OCI-LY7 (cell line): ENCODE measurements at places on chromosomes 11 and 22. TPM values are rescaled to one million over a fixed set of nuclear protein-coding genes. Genes with fewer than 3 reads are reported as not detected.
A peak's percentile ranks its signal among the peaks of the same experiment; 100 is the strongest.

GRCh38 chr22:46292732-46293131, 3.9 kb upstream of the GTSE1 start:
- DNase-seq = no peak

DNA sequence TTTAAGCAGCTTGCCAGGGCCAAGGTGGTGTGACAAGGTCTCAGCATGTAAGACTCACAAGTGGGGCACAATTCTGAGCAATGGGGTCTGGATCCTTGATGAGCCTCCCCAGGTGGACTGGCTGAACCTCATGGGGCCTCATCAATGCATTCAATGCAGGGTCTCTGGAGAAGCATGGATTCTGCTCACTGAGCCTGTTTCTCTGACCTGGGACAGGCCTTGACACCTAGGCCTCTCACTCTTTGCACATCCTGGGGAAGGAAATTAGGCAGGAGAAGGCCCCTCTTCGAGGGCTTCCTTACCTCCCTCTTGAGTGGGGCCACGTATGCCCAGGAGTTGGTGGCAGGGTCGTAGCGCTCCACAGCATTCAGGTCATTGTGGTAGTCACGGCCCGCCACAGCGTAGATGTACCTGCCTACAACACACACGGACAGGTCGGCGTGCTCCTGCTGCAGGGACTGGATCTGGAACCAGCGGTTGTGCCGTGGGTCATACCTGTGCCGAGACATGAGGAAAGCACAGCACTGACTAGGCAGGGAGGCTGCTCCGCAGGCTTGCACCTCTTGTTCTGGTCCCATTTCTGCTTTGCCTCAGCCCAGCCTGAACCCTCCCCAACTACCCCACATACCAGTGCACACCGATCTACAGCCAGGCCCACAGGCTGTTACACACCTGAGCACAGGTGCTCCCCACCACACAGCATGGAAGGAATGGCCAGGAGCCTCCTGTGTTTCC, 20.0 kb upstream of the SCARF2 start:
- no peak for DNase-seq

Gene TP53I11
- 0.51 TPM in 1 of 2 replicates, not detected in the other for total RNA-seq

- no peak for DNase-seq
These were observed 2.9 kb upstream of the CTSC start for GRCh38 chr11:88340366-88340935.

- no peak for DNase-seq
These were observed 11.5 kb downstream of the RRAS2 start for GRCh38 chr11:14347494-14347893.

DNA sequence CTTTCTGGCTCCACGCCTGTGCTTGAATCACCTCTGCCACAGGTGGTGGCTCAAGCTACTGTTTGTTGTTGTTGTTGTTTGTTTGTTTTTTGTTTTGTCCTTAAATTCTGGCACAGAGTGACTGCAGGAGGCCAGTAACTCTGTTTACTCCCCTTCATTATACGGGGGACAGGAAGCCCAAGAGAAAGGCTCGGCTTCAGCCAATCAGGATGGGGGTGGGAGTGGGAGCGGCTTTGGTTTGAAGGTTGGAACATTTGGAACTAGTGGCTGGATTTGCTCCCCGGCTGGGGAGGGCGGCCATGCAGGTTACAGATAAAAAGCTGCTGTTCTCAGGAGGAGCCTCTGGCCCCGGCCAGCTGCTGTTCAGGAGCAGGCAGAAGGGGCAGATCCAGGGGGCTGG, 19.7 kb upstream of the CABP2 start:
- DNase-seq = no peak

DNA sequence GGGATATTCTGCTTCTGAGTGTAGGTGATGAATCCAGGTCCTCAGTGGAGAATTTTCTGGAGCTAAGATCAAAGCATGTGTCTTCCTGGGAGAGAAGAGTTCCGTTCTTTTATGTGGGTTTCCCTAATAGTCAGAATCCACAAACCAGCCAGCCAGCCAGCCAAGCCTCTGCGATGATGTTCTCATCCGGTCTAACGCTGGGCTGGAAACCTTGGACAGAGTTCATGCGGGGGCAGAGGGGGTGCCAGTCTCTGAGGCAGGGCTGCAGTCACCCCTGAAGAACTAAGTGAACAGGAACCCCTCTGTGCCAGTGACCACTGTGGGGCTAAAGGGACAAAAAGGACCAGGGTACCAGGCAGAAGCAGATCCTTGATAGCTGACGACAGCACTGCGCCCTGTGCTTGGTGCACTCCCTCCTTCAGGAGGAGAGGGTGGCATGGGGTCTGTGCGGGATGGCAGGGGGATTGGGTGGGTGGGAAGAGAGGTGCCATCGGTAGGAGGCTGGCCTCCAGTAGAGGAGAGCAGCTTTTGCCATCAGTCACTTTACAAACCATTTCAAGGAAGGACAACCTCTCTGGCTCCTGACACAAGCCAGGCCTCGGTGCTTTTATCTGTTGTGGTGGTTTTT, 27.1 kb downstream of the ADAMTS15 start:
- no peak for DNase-seq

- peak; percentile 70 for DNase-seq
These were observed 113.8 kb downstream of the RBFOX2 start for GRCh38 chr22:35914665-35915476.

Gene PIWIL4
- total RNA-seq = 0.15 TPM in 1 of 2 replicates, not detected in the other

GRCh38 chr11:133547808-133548494, 15.7 kb upstream of the OPCML start:
- no peak for DNase-seq

Gene OVOL1
- total RNA-seq = not detected in 2 replicates

Gene FAT3
- not detected in 2 replicates for total RNA-seq

DNA sequence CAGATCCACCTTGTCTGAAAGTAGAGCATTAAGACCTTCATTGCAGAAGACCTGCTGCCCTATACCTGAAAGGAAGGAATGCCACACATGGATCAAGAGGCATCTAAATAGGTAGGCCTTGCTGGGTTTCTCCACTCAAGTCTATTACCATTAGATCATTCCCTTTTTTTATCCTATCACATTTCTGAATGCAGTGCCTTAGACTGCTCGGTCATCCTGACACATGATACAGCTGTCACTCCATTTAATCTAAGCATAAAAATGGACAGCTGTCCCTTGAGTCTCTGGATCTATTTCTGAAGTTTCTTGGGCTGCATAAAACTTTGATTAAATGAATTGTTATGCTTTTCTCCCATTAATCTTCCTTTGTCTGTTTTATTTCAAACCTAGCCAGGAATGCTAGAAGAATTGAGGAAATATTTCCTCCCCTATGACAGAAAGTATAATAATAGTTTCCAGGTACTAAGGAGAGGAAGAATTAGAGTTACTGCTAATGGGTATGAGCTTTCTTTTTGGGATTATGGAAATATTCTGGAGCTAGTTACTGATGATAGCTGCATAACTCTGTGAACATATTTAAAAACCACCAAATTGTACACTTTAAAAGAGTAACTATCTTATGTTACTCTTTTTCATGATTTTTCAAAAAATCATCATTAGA, 88.0 kb downstream of the DLG2 start:
- DNase-seq = no peak

DNA sequence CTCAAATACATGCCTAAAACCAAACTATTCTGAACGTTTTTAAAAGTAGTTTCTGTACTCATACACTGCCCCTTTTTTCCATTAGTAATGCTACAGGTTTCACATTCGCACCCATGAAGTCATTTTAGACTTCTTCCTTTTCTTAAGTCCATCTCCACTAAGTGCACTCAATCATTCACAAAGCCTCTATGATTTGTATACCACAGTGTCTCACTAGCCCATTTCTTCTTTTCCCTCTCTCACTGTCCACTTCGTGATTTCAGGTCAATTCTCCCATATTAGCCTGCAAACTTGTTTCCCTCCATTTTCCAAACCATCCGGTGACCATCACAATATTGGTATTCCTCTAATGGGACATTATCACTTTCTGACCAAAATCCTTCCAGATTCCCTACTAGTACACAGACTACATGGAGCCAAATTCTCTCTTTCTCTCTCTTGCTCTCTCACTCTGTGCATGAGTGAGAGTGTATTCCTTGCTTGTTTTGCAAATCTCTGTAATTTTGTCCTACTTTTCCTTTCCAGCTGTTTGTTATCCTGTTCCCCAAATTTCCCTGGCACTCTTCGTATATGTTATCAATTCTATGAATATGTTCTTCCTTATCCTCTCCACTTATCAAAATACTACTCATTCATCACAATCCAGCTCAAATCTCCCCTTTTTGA, 3.4 kb upstream of the ZC3H12C start:
- DNase-seq = no peak

GRCh38 chr22:27935897-27936296, 16.8 kb upstream of the PITPNB start:
- DNase-seq = no peak

- DNase-seq = no peak
These were observed 120.1 kb downstream of the INSC start for GRCh38 chr11:15234796-15235195.

DNA sequence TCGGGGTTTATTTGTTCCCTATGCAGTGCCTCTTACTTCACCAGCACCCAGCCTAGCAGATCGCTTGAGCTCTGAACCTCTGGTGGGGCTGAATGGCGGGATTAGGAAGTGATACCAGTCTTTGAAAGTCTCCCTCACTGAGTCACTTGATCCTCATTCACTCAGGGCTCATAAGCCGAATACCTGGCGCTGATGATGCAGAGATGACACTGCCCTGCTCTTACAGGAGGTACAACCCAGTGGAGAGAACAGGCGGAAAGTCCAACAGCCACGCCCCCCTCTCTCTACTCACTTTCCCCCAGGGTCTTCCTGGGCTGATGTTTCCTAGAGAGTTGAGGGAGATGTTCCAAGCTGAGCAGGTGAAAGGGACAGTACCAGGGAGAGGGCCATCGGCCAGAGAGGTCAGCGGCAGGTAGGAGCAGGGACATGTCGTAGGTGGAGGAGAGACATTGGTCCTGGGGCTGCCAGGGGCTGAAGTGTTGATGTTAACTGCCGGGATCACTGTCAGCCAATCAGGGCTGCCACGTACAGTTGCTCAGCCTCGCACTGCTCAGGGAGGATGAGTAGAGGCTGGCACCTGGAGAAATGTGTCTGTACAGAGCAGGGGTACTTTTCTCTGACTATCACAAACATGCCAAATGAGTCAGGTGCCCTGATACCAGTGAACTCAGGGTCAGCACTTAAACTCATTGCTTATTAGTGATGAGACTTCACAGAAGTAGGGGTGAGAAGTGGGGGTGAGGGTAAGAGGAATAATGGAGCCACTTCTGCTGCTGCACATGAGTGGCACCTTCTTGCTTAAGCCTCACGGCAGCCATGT, 9.9 kb upstream of the APOBEC3A start:
- no peak for DNase-seq

Gene DEFB131B
- total RNA-seq = not detected in 2 replicates

DNA sequence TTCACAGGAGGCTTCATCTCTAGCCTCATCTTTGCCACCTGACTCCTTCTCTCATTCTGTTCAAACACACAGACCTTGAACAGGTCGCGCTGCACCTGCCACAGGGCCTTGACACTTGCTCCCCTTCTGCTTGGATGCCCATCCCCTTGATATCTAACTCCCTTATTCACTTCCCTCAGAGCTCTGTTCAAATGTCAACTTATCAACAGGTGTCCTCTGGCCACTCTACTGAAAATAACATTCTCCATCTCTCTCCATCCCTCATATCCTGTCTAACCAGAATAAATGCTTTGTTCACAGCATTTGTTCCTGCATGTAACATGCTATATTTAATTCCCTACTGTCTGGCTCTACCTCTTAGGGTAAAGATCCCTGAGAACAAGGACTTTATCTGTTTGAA, 67.2 kb upstream of the DRD2 start:
- DNase-seq = no peak

GRCh38 chr11:120185706-120186455, 25.0 kb upstream of the OAF start:
- no peak for DNase-seq

Gene MUC6
- total RNA-seq = not detected in 2 replicates
